ENCODE measurements at places on chromosomes 7 and 10.

DNA sequence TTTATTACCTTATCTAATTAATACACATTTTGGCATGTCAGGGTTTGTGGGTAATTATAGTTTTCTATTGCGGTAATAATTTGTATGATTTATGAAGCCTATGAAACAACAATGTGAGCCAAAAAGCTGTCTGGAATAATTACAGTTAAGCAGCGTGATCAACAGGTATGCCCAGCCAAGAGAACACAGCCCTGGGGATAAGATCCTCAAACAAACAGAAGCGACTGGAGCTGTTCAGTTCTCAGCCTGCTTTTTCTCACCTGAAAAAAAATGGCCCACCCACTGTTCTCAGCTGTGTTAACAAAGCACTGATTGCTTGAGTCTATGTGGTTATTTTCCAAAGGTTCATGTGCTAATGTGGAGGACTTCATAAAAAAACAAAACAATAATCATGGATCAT is 855.8 kb downstream of the GATA3 start:
- peak; percentile 66 for DNase-seq

GRCh38 chr7:133771788-133772419 is 355.2 kb upstream of the LRGUK start:
- DNase-seq: peak; percentile 79

GRCh38 chr7:157497367-157497743 is 160.6 kb downstream of the DNAJB6 start:
- no peak for DNase-seq

DNA sequence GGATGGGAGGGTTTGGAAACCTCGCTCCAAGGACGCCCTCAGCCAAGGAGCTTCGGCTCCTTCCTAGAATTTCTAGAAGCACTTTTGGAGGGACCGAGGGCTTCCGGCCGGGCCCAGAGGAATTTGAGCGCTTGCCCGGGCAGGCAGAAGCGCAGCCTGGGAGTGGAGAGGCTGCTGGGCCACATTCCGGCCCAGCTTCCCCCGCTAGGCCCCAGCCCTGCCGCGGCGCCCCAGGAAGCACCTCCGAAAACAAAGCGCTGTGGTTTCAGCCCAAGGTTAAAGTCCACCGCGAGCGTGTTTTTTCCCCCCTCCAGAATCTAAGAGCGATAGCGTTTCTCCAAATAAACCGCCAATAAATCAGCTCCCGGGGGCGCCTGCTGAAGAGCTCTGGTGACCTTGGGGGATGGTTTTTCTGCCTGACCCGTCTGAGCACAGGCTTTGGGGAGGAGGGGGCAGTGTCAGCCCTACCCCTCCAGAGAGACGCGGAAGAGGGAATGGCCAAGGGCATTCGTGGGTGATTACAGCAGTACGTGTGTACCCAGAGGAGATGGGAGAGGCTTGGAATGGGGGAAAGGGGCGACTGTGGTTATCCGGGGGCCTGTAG is 5.7 kb upstream of the TNRC18 start:
- no peak for DNase-seq

- no peak for DNase-seq
Observed at GRCh38 chr7:93146472-93147141, 1.6 kb downstream of the SAMD9L start.

DNA sequence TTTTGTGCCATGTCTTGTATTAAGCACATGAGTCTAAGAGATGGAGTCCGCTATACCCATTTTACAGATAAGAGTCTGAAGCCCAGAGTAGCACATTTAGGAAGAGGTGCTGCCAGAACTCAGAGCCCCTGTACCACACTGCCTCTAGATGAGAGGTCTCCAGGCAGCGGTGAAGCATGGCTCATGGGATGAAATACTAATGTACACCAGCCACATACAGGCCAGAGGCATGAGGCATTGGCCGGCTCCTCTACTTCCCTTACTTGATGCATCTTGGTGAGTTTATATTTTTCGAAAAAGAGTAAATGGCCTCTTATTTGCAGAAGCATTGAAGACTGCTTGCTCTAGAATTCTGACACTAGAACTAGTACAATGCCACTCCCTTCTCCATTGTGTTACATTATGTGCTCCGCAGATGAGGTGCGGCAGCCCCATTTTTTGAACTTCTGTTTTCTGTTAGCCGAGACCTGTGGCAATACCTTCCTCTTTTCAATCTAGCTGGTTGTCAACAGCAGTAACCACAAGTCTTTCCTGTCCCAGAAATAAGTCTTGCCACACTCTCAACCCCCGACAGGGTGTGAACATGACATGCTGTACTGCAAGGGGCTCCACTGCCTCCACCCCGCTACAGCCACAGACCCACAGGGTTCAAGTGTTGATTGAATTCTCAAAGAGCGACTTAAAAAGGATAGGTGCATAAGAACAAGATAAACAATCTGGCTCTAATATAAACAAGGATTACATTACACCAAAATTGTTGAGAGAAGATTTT is 145.3 kb downstream of the CELF2 start:
- DNase-seq: no peak

GRCh38 chr7:158446706-158447105 is 140.9 kb downstream of the PTPRN2 start:
- DNase-seq: no peak

DNA sequence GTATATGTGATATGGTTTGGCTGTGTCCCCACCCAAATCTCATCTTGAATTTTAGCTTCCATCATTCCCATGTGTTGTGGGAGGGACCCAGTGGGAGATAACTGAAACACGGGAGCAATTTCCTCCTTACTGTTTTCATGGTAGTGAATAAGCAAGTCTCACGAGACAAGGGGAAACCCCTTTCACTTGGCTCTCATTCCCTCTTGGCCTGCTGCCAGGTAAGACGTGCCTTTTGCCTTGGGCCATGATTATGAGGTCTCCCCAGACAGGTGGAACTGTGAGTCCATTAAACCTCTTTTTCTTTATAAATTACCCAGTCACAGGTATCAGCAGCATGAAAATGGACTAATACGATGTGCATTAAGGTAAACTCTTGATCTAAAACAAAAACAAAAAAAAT is 357.1 kb upstream of the AOAH start:
- peak; percentile 21 for DNase-seq

DNA sequence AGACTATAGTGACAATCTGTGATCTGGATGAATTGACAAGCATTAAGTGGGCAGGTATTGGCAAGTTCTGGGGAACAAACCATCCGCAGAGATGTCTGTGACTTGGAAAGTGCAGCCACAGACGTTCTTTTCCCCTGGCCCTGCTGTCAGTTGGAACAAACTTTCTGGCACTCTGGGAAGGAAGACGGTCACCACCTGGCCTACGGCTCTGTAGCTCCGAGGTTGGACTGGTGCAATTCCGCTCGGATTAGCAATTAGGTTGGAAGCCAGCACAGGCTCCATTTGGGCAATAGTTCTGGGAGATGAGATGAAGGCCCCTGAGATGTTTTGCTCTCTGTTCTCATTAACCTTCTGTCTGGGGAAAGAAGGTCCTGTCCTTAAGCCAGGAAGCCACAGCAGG is 437.5 kb downstream of the CALN1 start:
- DNase-seq: no peak

DNA sequence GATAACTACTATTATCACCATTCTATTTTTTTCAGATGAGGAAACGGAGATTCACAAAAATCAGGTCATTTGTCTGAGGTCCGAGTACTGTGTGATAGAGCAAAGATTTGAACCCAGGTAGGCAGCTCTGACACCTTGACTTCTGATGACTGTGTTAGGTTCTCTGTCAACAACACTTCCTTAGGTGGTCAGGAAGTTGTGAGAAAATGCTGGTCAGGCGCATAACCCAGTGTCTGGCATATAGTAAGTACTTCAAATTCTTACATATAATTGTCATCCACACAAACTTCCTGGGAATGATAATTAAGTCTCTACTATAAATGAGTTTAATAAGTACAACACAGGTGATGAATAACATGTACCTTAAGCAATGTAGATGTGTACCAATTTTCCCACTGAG is 381.5 kb downstream of the NEBL start:
- no peak for DNase-seq

DNA sequence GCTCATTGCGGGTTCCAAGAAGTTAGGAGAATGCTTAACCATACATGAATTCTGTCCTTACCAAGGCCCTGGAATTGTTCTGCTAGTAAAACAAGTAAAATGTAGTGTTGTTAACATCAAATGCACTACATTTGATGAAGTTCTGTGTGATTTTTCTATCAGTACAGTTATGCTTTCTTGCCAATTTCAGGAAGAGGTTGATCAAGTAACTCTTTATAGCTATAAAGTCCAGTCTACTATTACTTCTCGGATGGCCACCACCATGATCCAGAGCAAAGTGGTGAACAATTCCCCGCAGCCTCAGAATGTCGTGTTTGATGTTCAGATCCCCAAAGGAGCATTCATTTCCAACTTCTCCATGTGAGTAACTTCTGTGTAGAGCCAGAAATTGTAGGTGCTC is 5.7 kb downstream of the ITIH2 start:
- DNase-seq: no peak

GRCh38 chr7:112533591-112533990 is 52.8 kb downstream of the LSMEM1 start:
- no peak for DNase-seq

- DNase-seq: no peak
Observed at GRCh38 chr10:97593421-97593820, 3.9 kb downstream of the C10orf62 start.

DNA sequence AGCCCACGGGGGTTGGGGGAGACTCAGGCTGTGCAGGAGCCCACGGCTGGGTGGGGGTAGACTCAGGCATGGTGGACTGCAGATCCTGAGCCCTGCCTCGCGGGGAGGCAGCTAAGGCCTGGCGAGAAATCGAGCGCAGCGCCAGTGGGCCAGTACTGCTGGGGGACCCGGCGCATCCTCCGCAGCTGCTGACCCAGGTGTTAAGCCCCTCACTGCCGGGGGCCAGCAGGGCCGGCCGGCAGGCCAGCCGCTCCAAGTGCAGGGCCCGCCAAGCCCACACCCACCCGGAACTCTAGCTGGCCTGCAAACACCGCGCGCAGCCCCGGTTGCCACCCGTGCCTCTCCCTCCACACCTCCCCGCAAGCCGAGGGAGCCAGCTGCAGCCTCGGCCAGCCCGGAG is 33.4 kb downstream of the SP4 start:
- no peak for DNase-seq

DNA sequence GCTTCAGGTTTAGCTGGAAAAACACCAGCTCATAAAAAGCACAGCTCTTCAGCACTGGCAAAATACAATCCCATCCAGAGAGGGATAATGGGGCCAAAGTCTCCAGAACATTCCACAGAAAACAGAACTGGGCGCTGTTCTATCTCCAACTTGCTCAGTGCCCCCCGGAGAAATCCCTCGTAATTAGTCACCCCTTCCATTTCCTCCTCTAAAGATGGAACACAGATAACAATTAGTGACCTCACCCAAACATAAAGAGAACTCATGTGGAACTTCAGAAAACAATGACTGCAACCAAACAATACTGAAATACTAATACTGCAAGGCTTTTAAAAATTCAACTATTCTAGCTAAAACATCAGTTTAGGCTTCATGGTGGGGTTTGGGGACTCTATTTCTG is 46.3 kb downstream of the KIAA1549 start:
- DNase-seq: no peak

DNA sequence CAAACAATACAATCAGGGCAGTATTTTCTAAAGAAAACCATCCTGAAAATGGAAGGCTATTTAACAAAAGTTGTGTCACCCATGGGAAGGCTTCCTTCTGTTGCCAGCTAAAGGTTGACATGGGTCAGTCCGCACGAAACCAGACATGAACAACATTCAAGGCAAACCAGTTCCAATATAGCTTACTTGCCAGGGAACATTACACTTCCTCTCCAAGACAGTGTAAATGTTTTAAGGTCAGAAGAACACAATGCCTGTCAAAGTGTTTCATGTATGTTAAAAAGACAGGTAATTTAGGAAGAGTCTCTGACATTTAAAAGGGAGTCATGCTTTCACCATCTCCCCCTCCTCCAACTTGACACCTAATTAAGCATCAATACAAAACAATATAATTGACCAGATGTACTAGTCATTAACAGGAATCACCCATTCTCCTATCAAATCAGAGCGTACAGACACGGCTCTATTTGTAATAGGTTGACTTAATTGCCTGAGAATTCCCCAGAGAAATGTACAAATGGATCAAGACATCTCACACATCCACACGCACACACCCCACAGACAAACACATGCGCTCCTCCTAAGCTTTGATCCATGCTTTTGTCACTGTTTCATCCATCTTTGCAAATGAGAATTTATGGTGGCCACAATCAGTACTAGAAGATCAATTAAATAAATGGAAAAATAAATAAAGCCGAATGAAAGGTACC is 69.5 kb downstream of the CACNA2D1 start:
- DNase-seq: peak; percentile 32

GRCh38 chr10:14327527-14327926 is 3.2 kb downstream of the FRMD4A start:
- DNase-seq: no peak

DNA sequence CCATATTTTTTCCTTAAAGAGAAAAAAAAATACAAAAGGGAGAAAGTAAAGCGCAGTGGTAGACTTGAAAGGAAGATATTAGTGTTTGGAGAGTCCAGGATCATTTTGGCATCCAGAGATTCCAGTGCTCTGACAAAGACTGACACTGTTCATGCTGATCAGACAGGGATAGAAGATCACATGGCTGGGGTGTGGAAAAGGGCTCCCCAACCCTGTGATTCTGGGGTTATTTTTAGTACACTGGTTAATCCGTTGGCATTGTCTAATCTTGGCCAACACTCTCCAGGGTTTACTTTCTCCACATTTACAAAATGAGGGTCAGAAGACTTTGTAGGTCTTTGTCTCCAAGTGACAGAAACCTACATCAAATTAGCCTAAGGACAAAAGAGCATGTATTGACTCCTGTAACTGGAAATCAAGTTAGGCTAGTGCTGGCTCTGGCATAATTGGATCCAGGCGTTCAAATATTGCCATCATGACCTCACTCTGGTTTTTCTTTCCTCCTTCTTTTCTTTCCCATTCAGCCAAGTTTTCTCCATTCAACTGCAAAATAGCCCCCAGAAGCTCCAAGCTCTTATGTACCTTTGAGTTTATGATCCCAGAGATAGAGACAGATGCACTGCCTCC is 181.6 kb downstream of the PHTF2 start:
- no peak for DNase-seq

DNA sequence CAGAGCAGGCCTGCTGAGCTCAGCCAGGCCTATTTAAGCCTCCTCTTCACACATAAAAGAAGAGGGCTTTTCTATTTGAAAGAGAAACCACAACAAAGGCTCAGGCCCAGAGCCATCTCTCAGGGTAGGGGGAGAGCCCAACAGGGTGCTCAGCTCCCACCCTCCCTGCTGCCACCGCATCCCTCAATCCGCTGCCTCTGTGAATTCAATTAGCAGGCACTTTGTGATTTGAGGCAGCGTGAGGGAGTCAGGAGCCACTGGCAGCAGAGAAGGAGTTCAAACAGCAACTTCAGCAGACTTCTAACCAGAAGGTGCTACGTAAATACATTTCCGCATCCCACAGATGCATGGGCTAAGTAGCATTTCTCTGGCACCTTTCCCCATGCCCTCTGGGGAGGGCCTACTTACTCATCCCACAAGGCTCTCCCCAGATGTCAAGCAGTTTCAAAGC is 45.2 kb downstream of the LRRC20 start:
- no peak for DNase-seq

DNA sequence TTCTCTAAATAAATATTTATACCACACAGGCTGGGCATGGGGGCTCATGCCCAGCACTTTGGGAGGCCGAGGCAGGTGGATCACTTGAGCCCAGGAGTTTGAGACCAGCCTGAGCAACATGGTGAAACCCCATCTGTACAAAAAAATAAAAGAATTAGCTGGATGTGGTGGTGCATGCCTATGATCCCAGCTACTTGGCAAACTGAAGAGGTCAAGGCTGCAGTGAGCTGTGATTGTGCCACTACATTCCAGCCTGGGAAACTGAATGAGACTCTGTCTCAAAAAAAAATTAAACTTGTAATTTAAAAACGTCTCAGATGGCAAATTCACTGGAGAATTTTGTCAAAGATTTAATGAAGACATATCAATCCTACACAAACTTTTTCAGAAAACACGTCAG is 277.6 kb upstream of the BMPER start:
- no peak for DNase-seq

All from NCI-H1105 (cell line).